ENCODE measurements at places on chromosomes 13 and 19.

- DNase-seq: no peak
Measured at GRCh38 chr19:30297969-30298368, 74.2 kb upstream of the ZNF536 start.

DNA sequence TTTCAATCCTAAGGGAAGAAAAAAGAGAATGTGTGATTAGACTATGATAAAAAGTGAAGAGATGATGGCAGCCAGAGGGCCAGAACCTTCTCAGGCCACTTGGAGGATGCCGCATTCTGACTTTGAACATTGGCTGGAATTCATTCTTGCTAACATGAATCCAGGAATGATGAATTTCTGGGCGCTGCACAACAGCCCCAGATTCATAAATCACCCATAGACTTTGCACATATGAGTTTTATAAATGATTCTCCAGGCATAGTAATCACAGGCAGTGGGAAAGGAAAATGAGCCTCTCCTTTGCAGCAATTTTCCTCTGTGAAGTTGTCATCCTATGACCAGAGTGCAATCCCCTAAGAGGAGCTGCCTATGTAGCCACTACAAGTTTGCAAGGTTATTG is 555.4 kb downstream of the KCTD12 start:
- DNase-seq: no peak

- no peak for DNase-seq
Measured at GRCh38 chr19:54047616-54048015, 16.1 kb downstream of the VSTM1 start.

DNA sequence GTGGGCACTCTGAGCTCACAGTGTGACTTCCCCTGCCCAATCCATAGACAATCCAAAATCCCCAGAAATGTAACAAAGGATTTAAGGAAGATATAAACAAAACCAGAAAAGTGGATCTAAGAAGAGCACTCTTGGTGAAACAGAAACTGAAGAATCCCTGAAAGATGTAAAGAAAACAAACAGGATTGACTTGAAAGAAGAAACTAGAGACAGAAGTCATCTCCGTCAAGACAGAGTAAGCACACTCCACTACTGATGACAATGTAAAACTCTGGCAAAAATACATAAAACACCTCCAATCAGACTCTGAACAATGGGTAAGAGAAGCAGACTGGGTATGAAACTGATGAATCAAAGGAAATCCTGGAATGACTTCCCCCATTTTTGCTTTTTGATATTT is 13.5 kb downstream of the TUBGCP3 start:
- DNase-seq: no peak

- DNase-seq: no peak
Measured at GRCh38 chr19:1756264-1756663, 3.0 kb downstream of the ONECUT3 start.

GRCh38 chr19:39539165-39539517 is 820 bp downstream of the EID2 start:
- peak; percentile 20 for DNase-seq

GRCh38 chr19:8307400-8307964 is 676 bp downstream of the CD320 start:
- DNase-seq: no peak

DNA sequence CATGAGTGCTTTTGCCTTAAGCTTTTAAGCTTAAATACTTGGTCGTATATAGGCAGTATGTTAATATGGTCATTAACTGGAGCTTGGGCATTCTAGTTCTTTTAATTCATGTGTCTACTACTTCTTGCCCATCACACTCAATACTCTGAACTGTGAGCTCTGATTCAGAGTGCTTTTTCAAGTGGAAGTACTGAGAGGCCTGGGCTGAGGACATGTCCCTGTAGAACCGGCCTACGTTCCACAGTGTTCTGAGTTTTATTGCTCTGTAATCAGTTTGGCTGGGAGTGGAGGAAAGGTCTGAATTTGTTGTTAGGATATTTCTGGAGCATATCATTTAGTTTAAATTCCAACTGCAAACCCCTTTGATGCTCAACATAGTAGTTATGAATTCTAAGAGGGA is 1744.8 kb upstream of the MIR17HG start:
- DNase-seq: no peak

- DNase-seq: peak; percentile 81
Measured at GRCh38 chr19:55486971-55487923, 989 bp upstream of the SSC5D start.

DNA sequence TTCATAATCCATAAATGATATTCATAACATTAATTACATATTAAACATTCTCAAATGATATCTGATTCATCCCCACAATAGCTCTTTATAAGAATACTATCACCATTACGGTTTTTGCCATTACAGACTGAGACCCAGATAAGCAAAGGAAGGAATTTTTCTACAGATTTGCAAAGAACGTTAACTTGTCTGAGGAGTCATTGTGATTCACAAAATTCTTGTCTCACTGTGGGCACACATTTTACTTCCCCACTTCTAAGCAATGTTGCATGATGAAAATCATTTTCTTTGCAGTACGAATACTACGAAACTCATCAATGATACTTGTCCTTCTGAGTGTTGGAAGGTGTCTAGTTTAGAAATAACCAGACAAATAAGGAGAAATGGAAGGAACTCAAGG is 70.1 kb downstream of the NALCN start:
- DNase-seq: no peak

DNA sequence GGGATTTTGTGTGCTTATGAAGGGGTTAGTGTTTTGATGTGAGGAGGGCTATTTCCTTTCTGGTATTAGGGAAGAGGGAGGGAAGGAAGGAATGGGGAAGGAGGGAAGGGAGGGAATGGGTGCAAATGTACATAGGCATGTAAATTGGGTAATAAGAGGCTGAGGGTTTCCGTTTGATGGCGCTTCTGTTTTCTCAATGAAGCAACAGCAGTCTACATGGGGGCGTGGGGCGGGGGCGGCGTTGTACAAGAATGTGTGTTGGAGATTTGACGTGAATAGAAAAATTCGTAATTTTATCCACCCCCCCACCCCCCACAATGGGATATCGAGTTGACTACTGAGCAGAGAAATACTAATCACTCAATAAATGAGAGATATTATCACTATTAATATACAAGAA is 52.5 kb downstream of the PDS5B start:
- no peak for DNase-seq

DNA sequence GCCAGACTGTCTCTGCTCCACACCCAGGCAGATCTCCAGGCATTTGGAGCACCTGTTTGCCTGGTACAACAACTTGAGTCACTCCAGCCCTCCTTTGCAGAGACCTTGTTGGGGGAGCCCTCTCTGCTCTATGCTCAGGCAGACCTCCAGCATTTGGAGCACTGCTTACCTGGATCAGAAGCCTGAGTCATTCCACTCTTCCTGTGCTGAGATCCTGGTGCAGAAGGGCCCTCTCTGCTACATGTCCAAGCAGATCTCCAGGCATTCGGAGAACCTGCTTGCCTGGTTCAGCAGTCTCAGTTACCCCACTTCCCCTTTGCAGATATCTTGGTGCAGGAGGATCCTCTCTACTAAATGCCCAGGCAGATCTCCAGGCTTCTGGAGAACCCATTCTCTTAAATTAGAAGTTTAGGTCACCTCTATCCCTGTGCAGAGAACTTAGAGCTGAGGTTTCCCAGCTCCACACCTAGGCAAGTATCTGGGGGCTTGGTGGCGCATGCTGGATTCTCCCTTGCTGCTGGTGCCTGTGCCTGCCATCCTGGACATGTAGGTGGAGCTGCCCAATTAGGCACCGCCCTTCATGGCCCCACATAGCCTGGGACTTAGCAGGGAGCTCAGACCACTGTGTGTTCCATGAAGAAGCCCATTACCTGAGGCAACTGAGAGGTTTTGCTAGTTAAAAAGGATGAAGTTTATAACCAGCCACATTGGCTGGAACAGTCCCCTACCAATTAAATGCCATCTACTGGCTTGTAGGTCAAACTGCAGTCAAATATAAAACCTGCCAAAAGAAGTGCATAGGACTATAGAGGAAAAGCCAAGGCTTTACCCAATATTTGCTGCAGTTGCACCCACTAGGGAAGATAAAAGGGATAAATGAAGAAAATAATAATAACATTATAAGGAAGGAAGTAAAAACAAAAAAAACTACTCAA is 97.6 kb upstream of the SLITRK6 start:
- DNase-seq: no peak

Measured in non-pigmented ciliary epithelial cell (primary cell).